ENCODE measurements at places on chromosomes 12 and 14.

GRCh38 chr12:57868851-57869268 lies 22.3 kb upstream of the CTDSP2 start:
- DNase-seq: no peak

- DNase-seq: no peak
These were observed 114.1 kb upstream of the PWP1 start for GRCh38 chr12:107571492-107571891.

GRCh38 chr14:99718031-99718810 lies 34.1 kb downstream of the CYP46A1 start:
- no peak for DNase-seq

DNA sequence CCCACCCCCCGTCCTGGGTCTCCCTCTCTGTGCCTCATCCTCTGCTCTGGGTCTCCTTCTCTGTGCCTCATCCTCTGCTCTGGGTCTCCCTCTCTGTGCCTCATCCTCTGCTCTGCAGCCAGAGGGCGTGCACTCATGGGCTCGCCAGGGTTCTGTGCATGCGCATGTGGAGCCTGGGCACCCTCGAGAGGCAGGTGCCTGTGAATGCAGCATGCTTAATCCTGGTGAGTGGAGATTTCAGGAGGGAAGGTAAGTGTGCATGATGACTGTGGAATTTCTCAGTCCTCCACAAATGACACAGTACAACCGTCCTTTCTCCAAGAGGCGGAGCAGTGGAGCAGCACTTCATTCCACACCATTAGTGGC lies 65.2 kb downstream of the EP400 start:
- DNase-seq: no peak

DNA sequence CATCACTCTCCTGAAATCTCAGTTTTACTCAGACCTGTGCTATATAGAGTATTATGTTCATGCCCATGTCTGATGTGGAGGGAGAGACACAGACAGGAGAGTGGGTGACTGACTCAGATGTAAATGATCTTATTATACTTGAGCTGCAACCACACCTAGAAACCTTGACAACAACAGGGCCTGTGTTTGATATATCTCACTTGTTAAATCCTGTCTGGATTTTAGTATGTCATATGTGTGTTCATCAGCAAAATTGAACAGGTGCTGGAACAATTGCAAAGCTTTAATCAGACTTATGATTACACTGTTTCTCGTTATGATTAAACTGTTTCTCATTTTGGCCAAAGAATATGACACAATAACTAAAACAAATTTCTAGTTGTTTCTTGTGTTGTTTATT lies 37.7 kb downstream of the DIP2B start:
- DNase-seq: peak; percentile 26

DNA sequence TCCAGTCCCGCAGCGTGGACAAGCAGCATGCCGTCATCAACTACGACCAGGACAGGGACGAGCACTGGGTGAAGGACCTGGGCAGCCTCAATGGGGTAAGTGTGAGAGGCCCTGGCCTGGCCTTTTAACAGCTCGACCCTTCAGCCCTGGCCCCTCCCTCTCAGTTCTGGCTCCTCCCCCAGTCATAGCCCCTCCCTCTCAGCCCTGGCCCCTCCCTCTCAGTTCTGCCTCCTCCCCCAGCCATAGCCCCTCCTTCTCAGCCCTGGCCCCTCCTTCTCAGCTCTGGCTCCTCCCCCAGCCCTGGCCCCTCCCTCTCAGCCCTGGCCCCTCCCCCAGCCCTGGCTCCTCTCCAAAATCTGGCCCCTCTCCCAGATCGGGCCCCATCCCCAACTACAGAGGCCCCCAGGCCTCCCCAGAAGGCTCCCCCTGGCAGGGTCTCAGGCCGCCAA lies 11.2 kb downstream of the CEP170B start:
- DNase-seq: no peak

DNA sequence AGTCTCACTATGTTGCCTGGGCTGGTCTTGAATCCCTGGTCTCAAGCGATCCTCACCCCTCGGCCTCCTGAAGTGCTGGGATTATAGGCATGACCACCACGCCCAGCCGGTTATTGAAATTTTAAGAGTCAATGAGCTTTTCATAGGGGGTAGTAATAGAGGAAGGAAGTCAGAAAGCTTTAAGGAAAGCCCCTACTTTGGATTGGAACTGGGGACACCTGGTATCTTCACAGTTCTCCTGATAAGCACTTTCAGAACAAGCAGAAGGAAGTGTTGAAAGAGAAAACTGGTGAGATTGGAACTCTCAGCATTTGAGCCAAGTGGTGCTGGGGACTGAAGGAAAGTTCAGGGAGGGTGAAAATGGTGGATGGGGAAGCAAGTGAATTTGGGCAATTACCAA lies 5.1 kb downstream of the SLC4A8 start:
- no peak for DNase-seq

DNA sequence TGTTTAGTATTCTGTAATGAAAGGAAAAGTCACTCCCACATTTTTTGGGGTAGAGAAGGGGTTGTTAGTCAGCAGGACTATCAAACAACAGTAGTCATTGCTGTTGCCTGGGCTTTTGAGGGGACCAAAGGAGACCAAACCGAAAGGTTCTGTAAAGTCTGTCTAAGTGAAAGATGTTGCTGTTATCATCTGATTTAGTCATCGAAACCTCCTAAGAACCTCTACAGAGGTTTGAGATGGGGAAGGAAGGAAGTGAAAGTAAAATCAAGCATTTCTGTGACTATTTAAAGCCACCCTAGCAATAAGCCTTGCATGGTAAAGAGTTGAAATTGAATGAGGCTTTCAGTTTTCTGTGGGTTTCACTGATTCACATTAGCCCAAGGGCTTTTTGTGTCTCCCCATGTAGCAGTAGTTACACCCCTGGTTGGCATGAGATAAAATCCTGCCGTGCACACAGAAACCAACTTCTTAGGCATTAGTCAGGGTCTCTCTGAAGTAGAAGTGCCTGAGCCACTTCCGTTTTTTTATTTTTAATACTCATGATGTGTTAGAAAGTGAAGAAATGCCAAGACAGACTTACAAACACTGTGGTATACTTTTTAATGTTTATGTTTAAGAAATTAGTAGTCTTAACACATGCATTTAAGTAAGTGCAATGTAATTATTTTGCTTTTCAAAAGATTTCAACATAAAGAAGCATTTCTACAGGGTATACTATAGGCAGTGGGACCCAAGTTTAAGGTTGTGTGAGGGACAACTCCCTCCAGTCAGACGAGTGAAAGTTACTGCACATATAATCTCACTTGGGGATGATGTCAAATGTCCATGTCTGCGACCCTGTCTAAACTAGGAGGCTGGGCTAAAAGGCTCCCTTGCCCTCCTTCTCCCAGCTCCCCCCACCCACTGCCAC lies 50.4 kb downstream of the DYRK2 start:
- peak; percentile 63 for DNase-seq

DNA sequence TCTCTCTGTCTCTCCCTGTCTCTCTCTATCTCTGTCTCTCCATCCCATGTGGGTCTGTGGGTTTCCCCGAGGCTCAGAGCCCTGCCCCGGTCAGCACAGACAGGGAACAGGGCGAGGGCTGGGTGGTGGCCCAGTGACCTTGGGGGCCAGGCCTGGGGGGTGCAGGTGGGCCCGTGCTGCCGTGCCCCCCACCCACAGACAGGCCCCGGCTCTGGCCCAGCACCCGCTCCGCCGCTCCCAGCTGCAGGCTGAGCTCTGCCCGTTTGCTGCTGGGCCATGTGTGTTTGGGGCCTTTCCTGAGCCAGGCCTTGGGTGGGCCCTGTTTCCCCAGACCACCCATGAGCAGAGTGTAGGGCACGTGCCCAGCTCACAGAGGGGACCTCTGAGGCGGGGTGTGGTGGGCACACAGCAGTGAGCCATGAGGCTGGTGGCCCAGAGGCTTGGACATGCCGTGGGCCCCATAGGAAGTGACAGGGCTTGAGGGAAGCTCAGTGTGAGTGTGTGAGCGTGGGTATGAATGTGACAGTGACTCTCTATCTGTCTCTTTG lies 51.0 kb downstream of the TMEM121 start:
- no peak for DNase-seq

DNA sequence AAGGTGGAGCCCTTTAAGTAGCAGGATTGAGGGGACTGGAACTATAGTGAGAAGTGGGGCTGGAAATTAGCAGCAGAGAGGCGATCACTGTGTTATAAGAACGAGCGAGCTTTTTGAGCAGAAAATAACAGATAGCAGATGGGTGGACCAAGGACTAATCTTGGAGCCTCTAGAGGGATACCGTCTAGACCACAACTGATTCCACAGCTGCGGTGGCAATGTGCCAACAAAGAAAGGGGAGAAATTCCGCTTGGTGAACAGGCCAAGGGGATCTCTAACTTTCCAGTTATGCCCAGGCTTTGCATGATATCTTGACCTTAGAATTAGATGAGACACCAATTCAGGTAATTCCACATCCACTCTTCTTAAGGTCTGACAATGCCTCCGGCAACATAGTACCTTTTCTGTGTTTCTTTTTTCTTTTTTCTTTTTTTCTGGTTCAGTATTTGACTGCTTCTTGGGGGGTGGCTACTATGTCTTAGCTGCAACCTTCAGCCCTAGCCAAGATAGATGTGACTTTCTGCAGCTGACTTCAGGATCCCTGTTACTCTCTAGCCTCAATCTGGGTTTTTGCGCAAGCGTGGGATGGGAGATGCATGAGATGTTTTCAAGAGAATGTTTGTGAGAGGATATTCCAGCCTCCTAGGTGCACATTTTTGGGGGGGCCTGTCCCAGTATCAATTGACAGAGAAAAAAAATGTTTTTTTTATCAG lies 143.4 kb upstream of the CPSF6 start:
- no peak for DNase-seq

DNA sequence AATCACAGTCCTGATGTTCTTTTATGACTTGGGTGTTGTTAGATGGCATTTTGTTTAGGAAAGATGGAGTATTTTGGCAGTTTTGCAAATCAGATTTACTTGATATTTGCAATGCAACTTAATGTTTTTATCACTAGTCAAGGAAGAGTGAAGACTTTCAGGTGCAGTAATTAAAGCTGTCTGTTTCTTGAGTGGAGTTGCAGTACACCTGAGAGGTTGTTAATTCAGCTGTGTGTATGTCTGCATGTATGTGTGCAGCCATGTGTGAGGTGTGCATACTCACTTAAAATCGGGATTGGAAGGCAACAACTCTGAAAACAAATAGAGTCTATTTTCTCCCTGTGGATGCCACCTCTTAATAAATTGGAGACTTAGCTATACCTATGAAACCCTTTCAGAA lies 94.5 kb downstream of the RMST start:
- DNase-seq: no peak

GRCh38 chr12:66144791-66145754 lies 14.5 kb upstream of the LLPH start:
- no peak for DNase-seq

- no peak for DNase-seq
These were observed 249.8 kb upstream of the SFSWAP start for GRCh38 chr12:131461096-131461495.

- DNase-seq: no peak
These were observed 121.5 kb downstream of the STXBP6 start for GRCh38 chr14:24928386-24928900.

DNA sequence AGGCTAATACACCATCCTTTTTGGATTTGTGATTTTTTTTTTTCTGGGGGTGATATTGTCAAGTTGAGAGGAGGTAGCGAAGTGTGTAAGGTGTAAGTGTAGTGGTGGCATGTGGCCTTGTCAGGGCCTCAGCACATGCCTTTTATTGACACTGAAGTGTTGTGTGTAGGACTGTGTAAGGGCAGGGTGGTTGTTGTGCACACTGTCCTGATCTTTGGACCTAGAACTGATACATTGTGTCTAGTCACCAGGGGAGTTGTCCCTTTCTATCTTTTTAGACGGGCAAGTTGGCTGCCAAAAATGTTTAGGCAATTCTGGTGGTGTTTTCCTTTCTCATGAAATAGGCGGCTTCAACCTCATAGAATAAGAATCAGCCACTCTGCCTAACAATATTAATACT lies 244.0 kb downstream of the NRXN3 start:
- no peak for DNase-seq

- DNase-seq: no peak
These were observed 310.1 kb upstream of the DIO3 start for GRCh38 chr14:101250948-101251811.

- no peak for DNase-seq
These were observed 105.5 kb downstream of the GXYLT1 start for GRCh38 chr12:42039176-42039575.

DNA sequence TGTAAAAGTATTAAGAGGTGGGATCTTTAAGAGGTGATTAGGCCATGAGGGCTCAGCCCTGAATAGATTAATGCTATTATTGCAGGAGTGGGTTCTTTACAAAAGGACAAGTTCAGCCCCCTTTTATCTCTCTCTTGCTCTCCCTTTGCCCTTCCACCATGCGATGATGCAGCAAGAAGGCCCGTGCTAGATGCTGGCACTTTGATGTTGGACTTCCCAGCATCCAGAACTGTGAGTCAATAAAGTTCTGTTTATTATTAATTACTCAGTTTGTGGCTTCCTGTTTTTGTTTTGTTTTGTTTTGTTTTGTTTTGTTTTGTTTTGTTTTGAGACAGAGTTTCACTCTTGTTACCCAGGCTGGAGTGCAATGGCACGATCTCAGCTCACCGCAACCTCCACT lies 10.1 kb downstream of the RNASE1 start:
- no peak for DNase-seq

GRCh38 chr12:204261-204678 lies 9.7 kb downstream of the SLC6A12 start:
- DNase-seq: no peak

DNA sequence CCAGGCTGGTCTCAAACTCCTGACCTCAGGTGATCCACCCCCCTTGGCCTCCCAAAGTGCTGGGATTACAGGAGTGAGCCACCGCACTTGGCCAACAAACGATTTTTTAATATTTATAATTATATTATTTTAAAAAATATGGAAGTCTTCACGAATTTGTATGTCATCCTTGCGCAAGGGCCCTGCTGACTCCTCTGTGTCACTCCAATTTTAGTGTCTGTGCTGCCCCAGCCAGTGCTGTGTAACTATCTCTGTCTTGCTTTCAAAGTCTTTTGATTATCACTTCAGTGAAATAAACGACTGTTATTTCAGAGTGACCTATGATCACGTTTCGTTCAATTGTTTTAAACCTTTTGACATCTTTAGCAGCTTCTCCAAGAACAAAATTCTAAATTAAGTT lies 13.1 kb upstream of the MMP17 start:
- no peak for DNase-seq

DNA sequence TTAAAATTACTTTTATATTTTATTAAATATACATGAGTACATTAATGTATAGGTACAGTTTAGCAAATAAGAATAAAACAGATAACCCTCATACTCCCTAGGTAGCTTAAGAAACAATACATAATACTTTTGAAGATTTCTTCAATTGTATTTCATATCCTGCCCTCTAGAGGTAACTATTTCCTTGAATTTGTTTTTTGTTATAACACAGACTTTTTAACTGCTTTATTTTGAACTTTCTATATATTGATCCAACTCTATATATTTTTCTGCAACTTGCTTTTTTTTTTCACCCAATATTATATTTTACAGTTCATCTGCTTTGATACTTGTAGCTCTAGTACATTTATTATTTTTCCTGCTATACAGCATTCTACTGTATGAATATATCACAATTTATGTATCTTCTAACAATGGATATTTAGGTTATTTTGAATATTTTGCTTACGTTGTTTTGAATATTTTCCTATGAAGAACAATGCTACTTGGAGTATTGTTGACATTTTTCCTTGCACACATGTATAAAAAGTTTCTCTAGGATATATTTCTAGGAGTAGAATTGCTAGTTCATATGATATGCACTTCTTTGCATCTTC lies 72.8 kb upstream of the ABCD2 start:
- DNase-seq: no peak

GRCh38 chr14:25055992-25056687 lies 6.2 kb upstream of the STXBP6 start:
- no peak for DNase-seq

Data from stimulated activated naive CD4-positive, alpha-beta T cell treated with Interleukin-2 at 50 U/mL for 16 hours (primary cell).